Anterior cingulate cortex (tissue), 58 donors: ENCODE measurements at places on chromosomes 2 and 18.

- no peak for DNase-seq
These were observed 18.4 kb downstream of the INPP4A start for GRCh38 chr2:98463081-98463481.

- no peak for DNase-seq
These were observed 715 bp upstream of the CFAP36 start for GRCh38 chr2:55518841-55519165.

DNA sequence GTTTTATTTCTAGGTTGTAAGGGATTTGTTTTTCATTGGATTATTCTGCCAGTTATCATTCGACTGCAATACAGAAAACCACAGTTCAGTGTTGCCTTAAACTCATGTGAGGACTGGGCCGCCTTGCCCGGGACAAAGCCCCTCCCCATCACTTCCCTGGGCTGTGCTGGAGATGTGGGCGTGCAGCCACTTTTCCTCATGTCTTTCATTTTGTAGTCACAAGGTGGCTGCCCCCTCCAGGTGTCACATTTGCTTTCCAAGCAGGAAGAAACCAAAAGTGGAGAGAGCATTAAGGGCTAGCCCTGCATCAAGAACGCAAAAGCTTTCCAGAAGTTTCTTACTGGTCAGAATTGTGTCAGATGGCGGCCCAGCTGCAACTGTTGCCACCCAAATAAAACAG is 492.5 kb upstream of the ID2 start:
- DNase-seq: no peak

DNA sequence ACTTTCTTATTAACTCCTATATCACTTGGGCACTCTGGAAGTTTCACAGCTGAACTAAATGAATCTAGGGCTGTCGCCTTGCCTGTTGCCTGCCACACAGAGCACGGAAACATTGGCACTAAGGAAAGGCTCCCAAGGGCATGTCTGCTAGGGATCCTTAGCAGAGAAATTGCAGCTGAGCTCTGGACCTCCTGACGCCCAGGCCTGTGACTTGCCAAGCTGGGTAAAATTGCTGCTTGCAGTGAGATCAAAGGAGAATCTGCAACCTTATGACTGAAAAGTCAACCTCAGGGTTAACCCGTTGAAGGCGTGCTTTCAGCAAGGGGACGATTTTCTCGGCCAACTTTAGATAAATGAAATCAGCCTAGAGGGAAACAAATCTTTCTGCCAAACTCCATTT is 189.8 kb downstream of the NCK2 start:
- no peak for DNase-seq

GRCh38 chr2:72425996-72426395 is 278.3 kb upstream of the CYP26B1 start:
- no peak for DNase-seq

- no peak for DNase-seq
These were observed 784.5 kb downstream of the TSN start for GRCh38 chr2:122539920-122540319.

DNA sequence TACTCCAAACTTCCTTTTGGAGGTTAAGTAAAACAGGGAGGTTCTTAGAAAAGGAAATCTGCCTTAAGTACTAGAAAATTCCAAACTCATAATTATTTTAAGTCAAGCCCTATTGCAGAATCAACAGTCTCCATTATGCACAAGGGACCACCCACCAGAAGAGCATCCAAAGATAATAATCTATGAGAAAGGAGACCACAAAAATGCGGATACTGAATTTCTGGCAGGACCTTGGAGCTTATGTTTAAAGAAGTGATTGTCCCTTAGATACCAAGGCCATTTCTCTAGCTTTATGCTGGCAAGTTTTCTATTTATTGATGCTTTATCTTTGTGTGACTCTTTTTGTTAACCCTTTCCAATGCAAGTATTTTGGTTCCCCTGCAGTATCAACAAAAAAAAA is 404.0 kb upstream of the MMADHC start:
- no peak for DNase-seq
